ENCODE measurements at places on chromosomes 7 and 10.

DNA sequence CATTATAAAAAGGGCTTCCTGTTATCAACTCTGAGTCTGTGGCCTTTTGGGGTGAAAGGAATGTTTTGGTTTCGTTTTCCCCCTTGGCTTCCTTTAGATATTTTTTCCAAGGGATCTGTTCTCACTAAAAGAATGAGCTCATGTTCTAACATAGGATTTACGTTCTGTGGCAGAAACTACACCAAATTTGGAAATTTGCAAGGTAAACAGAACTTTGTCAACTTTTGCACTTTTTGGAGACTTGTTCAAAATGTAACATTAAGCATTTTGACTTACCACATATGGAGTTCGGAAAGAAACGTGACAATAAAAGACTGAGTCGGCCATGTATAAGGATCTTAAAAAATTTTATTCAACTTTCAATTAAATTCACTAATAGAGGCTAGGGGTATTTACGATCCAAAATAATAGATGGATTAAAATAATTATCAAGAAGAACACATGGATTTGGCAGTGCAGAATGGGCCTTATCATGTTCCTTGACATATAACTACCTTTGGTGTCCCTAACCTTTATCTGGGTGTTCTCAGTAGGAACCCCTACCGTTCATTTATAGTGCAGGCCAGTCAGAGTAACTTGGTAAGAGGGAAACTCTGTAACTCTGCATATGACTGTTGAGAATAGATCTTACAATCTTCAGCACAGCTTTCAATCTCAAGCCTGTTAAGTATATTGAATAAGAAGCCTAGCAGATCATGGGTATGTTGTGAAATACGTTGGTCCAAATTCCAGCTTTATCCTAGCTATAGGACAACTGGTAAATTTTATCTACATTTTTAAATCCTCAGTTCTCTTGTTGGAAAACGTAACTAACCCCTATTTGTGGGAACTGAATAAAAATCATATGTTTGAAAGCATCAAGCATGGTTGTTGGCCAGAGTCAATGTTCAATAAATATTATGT, 11.8 kb downstream of the CPED1 start:
- DNase-seq: no peak

- DNase-seq: no peak
Measured at GRCh38 chr7:94481279-94481678, 28.3 kb upstream of the CASD1 start.

GRCh38 chr7:150852371-150852905, at the start of gene AOC1:
Gene AOC1, plus strand, starts transcription at chr7:150852517. Its CDS starts 3,954 bp downstream, at chr7:150856471.
- no peak for DNase-seq

DNA sequence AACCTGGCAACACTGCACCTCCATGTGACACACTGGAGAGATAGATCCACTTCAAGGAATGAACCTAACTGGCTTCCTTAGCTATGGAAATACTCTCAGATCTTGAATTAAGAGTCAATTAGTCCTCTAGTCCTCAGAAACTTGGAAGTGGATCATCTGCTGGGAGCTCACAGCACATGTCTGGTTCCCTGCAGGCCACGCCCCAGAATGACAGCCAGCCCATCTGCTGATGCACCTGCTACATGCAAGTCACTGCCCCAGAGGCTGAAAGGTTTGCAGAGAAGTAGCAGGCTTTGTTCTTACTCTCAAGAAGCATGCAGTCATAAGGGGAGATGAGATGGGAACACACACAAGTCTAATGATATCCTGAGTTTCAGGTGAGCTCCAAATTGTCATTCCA, 275.9 kb downstream of the SKAP2 start:
- DNase-seq: no peak

DNA sequence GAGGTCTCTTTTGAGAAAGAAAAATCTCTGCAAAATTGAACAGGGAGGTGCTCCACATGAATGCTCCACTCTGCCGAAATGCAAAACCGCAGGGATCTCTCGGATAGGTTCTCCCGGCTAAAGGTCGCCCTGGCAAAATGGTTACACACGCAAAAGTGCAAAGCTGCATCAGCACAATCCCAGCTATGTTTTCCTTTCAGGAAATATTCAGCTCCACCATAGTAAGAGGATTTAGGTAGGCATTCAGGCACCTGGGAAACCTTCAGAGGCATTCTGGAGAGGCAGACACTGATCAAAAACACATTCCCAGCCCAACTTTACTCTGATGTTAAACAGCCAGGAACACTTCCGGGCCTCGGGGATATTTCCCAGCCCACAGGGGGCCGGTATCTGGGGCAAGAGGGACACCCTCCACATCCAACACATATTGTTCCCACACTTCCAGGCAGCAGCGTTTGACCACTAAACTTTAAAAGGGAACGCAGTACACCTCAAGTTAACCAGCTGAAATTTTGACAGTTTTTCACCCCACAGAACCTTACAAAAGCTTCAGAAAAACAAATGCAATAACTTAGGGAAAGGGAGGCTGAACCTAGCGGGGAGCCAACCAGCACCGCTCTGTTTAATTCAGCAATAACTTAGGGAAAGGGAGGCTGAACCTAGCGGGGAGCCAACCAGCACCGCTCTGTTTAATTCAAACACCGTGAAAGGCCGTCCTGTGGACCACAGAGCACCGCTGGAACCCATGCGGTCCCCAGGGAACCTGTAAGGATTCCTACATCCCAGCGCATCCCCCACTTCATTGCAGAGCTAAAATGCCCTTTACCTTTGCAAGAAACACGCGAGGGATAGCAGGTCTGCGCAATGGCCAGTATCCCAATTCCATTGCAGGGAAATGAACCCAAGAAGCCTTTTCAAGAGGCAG, 45.9 kb downstream of the TNS3 start:
- DNase-seq: no peak

DNA sequence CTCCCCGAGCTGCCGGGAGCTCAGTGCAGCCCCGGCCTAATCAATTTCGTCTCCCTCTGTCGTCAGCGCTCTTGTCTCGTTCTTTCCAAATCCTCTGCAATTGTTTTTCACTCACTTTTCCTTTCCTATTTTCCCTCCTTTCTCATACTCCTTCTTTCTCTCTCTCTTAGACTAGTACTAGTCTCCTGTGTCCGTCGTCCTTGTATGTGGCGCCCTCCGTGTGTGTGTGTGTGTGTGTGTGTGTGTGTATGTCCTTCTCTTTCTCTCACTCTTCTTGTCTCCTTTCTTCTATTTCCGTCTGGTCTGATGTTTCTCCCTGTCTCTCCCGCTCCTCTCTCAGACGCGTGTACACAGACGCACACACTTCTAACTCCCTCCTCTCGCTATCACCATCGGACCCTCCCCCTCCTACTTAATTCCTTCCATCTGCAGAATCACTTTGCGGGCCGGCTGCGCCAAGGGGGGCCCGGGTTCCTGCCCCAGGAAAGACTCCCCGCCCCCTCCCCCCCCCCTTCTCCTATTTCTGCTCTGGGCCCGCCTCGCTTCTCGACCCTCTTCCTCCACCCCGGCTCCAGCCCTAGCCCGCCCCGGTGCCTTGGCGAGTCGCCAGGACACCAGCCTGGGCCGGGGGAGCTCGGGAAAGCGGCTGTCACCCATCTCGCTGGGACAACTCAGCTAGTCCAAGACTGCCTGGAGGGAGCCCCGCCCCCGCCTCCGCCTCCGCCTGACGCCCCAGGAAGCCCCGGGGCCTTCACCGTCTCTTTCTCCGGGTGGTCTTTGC, 743 bp upstream of the ZCCHC24 start:
- no peak for DNase-seq

- no peak for DNase-seq
Measured at GRCh38 chr10:26815500-26815899, 45.3 kb downstream of the ABI1 start.

DNA sequence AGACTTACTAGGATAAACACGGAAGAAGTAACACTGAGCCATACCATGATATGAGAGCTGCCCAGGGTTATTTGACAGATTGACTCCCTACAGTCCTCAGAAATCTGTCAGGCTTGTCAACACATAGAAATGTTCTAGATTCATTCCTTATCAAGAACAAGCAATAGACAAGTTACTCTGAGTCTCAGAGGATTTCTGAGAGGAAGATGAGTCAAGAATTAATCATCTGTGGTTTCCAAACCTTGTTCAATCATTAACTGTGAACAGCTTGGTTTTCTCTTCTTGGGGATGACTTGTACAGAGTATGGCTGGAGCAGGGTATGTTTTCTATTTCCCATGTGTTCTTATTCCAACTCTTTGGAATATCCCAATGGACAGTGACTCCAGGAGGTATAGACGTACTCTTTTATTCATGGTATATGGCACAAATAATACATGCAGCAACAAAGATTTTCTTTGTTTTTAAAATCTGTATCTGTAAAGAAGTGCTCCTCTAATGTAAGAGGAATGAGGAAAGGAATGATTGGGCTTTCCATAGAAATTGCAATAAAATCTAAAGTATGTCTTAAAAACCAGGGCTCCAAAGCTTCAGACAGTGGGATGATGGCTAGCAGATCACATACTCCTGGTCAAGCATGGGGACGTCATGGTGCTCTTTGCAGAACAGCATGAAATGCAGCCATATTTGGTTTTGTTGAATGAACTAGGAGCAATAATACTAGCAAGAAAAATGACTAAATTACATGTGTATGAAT, 11.9 kb upstream of the SFR1 start:
- DNase-seq: no peak

DNA sequence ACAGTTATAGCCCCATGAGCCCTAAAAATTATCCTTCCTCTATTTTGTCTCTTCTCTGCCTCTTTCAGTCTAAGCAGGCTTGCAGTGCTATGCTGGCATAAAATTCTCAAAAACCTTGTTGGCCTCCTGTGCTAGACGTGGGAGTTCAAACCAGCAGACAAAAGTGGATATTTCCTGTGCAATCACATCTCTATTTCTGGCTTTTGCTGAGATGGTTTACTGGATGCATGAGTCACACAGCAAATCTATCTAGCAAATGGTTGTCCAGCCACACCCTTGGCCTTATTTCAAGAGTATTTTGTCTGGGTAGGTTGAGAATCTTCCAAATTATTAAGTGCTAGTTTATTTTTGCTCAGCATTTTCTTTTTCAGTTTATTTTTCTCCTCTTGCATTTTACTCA, 370.8 kb downstream of the CDC14C start:
- no peak for DNase-seq

GRCh38 chr10:82211346-82211745, 336.4 kb downstream of the NRG3 start:
- no peak for DNase-seq

- DNase-seq: no peak
Measured at GRCh38 chr7:114415064-114415989, 712 bp downstream of the FOXP2 start.

GRCh38 chr7:55188590-55189138, 169.8 kb downstream of the EGFR start:
- no peak for DNase-seq

GRCh38 chr7:76356823-76357222, 2.0 kb downstream of the YWHAG start:
- no peak for DNase-seq

- no peak for DNase-seq
Measured at GRCh38 chr10:125006188-125006680, 64.3 kb downstream of the ZRANB1 start.

GRCh38 chr10:51340366-51340765, 266.1 kb downstream of the PRKG1 start:
- DNase-seq: no peak

GRCh38 chr7:157690058-157690832, 353.4 kb downstream of the DNAJB6 start:
- no peak for DNase-seq

- no peak for DNase-seq
Measured at GRCh38 chr7:101841328-101841727, 23.9 kb downstream of the CUX1 start.

DNA sequence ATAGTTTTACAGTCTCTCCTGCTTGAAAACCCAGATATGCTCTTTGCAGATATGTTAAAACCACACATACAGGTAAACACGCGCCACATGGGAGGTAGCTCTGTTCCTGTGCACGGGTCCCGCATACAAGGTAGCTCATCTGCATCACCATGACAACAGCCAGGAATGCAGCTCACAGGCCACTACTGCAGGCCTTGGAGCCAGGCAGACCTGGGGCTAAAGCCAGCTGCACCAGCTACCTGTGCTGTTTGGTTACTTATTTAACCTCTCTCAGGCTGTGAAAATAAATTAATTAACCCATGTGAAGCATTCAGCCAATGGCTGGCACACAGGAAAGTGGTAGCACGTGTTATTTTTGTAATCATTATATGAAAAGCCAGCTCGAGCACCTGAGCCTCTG, 428.3 kb downstream of the TNS3 start:
- DNase-seq: no peak

DNA sequence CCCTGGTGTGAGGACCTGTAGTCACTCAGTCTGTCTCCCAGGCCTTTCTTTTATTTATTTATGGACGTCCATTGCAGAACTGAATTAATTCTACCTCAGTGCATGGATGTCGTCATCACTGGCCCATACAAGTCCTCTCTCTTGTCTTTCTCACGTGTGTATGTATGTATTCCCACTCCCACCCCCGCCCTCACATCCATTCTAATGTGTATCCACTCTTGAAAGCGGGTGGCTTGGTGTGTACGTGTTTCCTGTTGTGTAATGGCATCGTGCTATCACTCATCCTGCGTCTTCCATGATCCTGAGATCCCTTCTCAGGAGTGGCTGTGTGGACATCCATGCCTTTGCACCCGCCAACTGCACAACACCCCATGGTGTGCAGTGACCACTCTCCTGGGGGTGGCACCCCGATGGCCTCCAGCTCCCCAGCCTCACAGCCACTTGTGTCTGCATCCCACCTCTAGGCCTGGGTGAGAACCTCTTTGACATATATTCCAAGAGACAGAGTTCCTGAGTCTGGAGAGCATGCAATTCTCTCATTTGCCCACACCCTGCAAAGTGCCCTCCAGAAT, 3.0 kb upstream of the AOC1 start:
- no peak for DNase-seq

GRCh38 chr10:86900955-86901354, 56.5 kb downstream of the MMRN2 start:
- DNase-seq: no peak

DNA sequence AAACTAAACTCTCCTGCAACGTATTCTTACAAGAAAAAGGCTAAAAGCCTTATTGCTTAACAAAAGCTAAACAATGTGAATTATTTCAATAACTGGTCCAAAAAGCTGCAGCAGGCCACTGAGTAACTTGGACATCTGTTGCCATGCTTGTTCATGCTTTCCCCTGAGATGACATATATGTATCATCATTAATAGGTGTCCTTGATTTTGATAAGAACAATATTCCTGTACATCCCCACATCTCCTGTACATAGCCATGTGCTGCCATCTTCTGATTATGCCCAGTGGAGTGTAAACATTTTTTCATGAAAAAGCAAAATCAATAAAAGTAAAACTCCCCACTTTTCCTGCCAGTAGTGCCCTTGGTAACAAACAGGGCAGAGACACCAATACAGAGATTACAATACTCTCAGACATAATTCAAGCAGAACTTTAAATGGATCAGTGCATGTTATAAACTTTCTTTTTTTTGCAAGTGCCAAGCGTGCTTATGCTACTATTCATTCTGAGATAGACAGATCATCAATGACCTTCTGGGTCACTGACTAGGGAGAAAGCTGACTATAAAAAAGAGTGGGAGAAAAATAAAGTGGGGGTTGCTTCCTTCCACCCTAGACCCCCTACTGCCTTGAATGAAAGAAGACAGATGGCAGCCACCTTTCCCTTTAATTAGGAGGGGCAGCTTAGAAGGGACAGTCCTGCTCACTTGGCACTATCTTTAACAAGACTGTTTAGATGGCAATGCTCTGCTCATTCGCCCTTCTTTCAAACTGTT, 205.5 kb upstream of the KLF14 start:
- DNase-seq: no peak

GRCh38 chr10:6054884-6055283, 7.3 kb downstream of the IL2RA start:
- DNase-seq: no peak

GRCh38 chr10:78079411-78079810, 45.7 kb downstream of the RPS24 start:
- DNase-seq: no peak

- no peak for DNase-seq
Measured at GRCh38 chr10:109200646-109201045, 722.7 kb downstream of the XPNPEP1 start.

All from T-helper 9 cell (primary cell).